Osteocyte (in vitro differentiated cells): ENCODE measurements at places on chromosomes 1 and 21. TPM values are rescaled to one million over a fixed set of nuclear protein-coding genes. Genes with fewer than 3 reads are reported as not detected.

DNA sequence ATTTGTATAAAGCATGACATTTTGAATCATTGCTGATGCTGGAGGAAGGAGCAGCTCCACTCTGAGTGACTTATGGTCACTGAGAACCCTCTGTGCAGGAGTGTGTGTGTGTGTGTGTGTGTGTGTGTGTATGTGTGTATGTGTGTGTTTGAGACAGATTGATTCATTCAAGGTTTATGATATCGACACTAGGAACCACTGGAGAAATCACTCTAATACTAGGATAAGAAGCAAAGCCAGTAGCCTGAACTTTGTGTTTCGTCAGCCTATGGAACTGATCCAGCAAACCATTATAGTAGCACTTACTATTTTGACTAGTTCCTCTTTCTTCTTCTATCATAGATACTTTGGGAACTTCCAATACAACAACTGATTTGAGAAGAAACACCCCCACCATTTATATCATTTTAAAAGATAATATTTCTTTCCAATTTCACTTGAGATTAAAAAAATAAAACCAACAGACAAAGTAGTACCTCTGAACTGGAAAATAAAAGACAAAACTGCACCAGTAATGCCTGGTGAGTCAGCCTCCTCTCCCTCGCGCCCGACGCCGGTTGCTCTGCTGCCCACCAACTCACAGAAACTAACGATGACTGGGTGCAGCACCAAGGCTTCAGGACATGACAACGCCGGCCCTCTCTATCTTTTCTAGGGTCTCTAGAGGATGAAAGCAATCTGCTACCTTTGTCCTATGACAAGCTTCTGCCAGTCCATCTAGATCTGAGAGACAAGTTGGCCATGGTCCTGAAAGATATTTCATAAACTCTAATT is 20.9 kb downstream of the SLAMF1 start:
- H3K36me3 ChIP-seq = no peaks in the 10 kb centered on the region
- DNase-seq = no peak
- H3K27ac ChIP-seq = no peak overlapping the region
- H3K4me1 ChIP-seq = no peaks in the 10 kb centered on the region

DNA sequence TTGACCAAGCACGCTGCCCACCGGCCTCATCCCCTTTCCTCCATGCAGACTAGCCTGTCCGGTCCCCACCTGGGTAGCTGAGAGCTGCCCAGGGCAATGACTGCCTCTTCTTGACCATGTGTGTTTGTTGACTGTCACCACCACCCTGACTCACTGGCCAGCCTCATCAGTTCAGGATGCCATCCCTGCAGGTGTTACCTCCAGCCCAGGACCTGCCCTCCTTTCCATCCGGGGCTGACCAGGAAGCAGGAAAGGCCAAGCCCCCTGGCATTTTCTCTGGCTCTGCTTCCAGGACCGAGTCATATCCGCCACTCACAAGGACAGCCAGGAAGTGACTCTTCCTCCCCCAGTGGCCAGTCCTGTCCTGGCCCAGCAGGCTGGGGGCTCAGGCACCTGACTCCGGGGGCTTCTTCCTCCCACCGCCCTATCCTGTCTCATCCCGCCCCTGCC is 17.1 kb downstream of the EPHA2 start:
- peaks cover 37% of the 10 kb centered on the region for H3K36me3 ChIP-seq
- H3K4me3 ChIP-seq = no peak overlapping the region
- no peak for DNase-seq
- H3K27me3 ChIP-seq = no peaks in the 10 kb centered on the region
- peaks cover 49% of the 10 kb centered on the region for H3K4me1 ChIP-seq
- H3K27ac ChIP-seq = peak overlapping the region; percentile 86

- H3K4me3 ChIP-seq = no peak overlapping the region
- H3K27ac ChIP-seq = peak overlapping the region; percentile 5
- DNase-seq = no peak
- H3K27me3 ChIP-seq = no peaks in the 10 kb centered on the region
- H3K4me1 ChIP-seq = peaks cover 48% of the 10 kb centered on the region
These were observed 13.3 kb downstream of the APCS start for GRCh38 chr1:159600894-159601293.

DNA sequence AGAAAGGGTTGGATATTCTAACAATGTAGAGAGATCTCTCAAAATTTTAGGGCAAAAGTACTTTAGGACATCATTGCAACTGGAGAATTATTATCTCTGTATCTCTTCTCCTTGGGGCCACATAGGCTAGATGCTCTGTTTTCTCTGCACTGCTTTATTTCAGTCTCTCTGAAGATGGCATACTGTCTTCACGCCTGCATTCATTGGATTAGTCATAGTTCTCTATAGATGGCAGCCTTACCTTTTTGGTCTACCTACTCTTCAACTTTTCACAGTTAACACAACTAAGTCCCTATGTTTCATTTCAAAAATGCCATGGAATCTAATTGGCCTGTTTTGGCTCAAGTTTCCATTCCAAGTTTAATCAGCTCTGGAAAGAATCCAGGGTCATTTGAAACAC is 1623.3 kb upstream of the B3GALT2 start:
- H3K27ac ChIP-seq = no peak overlapping the region
- H3K4me1 ChIP-seq = peaks cover 5% of the 10 kb centered on the region
- no peaks in the 10 kb centered on the region for H3K27me3 ChIP-seq
- H3K36me3 ChIP-seq = no peaks in the 10 kb centered on the region

- peaks cover 24% of the 10 kb centered on the region for H3K4me1 ChIP-seq
- peak within 1 kb of the TSS; percentile 83 for H3K4me3 ChIP-seq
- H3K27me3 ChIP-seq = peaks cover 19% of the 10 kb centered on the region
- no peaks in the 10 kb centered on the region for H3K36me3 ChIP-seq
- DNase-seq = peak; percentile 96
- peak within 1 kb of the TSS; percentile 90 for H3K27ac ChIP-seq
These were observed at the start of gene FBXO28 for GRCh38 chr1:224113918-224114786. Gene FBXO28 (plus strand): TSS chr1:224114111. CDS start chr1:224114130, 19 bp downstream.

GRCh38 chr1:31869449-31869848 is 53.6 kb upstream of the SPOCD1 start:
- peaks cover 7% of the 10 kb centered on the region for H3K27me3 ChIP-seq
- H3K4me1 ChIP-seq = no peaks in the 10 kb centered on the region
- no peak overlapping the region for H3K27ac ChIP-seq
- H3K4me3 ChIP-seq = no peak overlapping the region
- no peak for DNase-seq
- H3K36me3 ChIP-seq = peaks cover 4% of the 10 kb centered on the region

Gene IL20
- not detected in 2 replicates for total RNA-seq

- DNase-seq = no peak
- H3K4me3 ChIP-seq = no peak overlapping the region
- no peaks in the 10 kb centered on the region for H3K36me3 ChIP-seq
These were observed 32.5 kb upstream of the BCL10 start for GRCh38 chr1:85308833-85309350.

GRCh38 chr1:54237586-54237985 is 37.6 kb downstream of the MRPL37 start:
- no peaks in the 10 kb centered on the region for H3K27me3 ChIP-seq
- H3K36me3 ChIP-seq = peaks cover 21% of the 10 kb centered on the region
- H3K4me1 ChIP-seq = no peaks in the 10 kb centered on the region
- no peak for DNase-seq

DNA sequence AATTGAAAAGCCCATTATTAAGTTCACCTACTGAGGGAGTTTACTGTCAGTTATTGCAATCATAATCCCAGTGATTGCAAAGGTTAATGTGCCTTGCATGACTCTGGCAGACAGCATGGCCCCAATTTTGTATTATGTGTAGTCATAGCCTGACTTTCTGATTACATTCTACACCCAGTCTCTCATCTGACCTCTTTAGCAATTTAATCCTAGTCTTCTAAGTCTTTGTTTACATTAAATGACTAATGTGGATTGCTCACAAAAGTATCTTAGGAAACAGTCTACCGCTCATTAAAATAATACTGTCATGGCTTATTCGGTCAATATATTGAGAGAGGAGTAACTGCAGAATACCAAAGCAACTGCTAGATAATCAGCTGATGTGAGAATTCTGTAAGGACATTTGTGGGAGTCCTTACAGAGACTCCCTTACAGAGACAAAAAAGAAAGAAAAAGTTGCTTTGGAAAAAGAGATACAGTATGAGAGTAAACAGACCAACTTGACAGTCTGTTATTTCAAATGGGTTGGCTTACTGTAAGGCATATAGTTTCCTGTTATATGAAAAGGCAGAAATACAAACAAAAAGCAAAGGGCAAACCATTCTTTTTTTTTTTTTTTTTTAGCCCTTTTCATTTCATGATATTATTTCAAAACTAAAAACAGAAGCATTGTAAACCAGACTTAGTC is 42.8 kb downstream of the SMG7 start:
- H3K27me3 ChIP-seq = no peaks in the 10 kb centered on the region
- H3K4me3 ChIP-seq = no peak overlapping the region
- H3K27ac ChIP-seq = peak overlapping the region; percentile 76
- H3K4me1 ChIP-seq = peaks cover 20% of the 10 kb centered on the region

DNA sequence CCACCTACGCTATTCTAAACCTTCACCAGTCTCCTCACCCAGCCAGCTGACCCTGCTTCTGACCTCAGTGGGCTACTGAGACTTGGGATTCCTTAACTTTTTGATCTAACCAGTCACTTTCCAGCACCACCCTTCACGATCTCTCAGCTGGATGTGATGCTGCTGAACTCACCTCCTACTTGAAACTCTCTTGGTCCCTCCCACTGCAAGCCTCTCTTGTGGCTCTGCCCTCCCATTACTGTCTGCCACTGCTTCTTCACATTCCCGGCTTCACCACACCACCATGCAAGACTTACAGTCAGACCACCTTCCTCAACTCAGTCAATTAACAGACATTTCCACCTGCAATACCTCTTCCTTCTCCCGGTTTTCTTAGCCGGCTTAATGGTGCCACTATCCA is 6.3 kb downstream of the TAF5L start:
- no peaks in the 10 kb centered on the region for H3K36me3 ChIP-seq
- H3K4me1 ChIP-seq = peaks cover 27% of the 10 kb centered on the region
- DNase-seq = no peak
- H3K27ac ChIP-seq = no peak overlapping the region
- H3K4me3 ChIP-seq = no peak overlapping the region

Gene DAB1
- total RNA-seq = 0.21 and 0.27 TPM in 2 replicates

- H3K27ac ChIP-seq = no peak overlapping the region
- H3K36me3 ChIP-seq = no peaks in the 10 kb centered on the region
- peak overlapping the region; percentile 75 for H3K4me3 ChIP-seq
These were observed 587 bp downstream of the NKAIN1 start for GRCh38 chr1:31238986-31239613.

Gene DISP3
- total RNA-seq = 0.21 and 0.43 TPM in 2 replicates

Gene DNMT3L
- not detected in 2 replicates for total RNA-seq

- peak overlapping the region; percentile 78 for H3K27ac ChIP-seq
- peak overlapping the region; percentile 16 for H3K4me3 ChIP-seq
- H3K4me1 ChIP-seq = peaks cover 89% of the 10 kb centered on the region
- DNase-seq = peak; percentile 86
These were observed 12.1 kb downstream of the PLXNA2 start for GRCh38 chr1:208231881-208232661.

DNA sequence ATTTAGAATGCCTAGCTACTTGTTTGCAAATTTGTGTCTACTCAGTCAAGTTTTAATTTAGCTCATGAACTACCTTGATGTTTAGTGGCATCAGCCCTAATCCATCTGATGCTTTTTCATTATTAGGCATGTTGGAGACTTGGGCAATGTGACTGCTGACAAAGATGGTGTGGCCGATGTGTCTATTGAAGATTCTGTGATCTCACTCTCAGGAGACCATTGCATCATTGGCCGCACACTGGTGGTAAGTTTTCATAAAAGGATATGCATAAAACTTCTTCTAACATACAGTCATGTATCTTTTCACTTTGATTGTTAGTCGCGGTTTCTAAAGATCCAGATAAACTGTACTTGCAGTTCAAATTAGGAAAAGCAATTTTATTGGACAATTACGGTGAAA is 7.6 kb downstream of the SOD1 start:
- H3K36me3 ChIP-seq = peaks cover 46% of the 10 kb centered on the region
- no peak for DNase-seq
- peaks cover 37% of the 10 kb centered on the region for H3K4me1 ChIP-seq
- no peak overlapping the region for H3K4me3 ChIP-seq

Gene FMO2
- 0.24 and 0.94 TPM in 2 replicates for total RNA-seq

Gene CLCA2
- 0.13 TPM in 1 of 2 replicates, not detected in the other for total RNA-seq

DNA sequence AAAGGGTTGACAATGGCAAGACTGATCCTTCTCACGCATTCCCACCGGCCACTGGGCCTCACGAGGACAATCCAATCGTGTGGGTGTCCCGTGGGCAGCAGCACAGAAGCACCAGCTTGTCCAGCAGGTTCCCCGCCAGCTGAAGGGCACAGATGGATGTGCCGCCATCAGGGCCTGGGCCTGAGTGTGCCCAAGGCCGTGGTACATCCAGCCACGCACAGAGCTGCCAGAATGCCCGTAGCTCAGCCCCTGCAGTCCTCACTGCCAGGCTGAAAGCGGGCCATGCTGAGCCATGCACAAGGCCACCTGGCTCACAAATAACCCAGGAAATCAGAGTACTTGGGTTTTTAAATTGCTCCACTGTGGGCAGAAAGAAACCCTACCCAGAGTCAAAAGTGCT is 7.0 kb downstream of the NPHP4 start:
- H3K4me3 ChIP-seq = no peak overlapping the region
- peaks cover 2% of the 10 kb centered on the region for H3K4me1 ChIP-seq
- no peak for DNase-seq

GRCh38 chr1:37746806-37747205 is 18.1 kb downstream of the EPHA10 start:
- H3K4me3 ChIP-seq = no peak overlapping the region
- H3K4me1 ChIP-seq = no peaks in the 10 kb centered on the region
- H3K27ac ChIP-seq = no peak overlapping the region
- no peaks in the 10 kb centered on the region for H3K36me3 ChIP-seq
- peaks cover 29% of the 10 kb centered on the region for H3K27me3 ChIP-seq

Gene CLCA4
- not detected in 2 replicates for total RNA-seq

GRCh38 chr1:172085317-172085716 is 244.0 kb downstream of the DNM3 start:
- DNase-seq = no peak
- peak overlapping the region; percentile 62 for H3K27ac ChIP-seq
- no peak overlapping the region for H3K4me3 ChIP-seq
- no peaks in the 10 kb centered on the region for H3K36me3 ChIP-seq

GRCh38 chr21:17195351-17195750 is 317.5 kb upstream of the CXADR start:
- H3K27me3 ChIP-seq = peaks cover 23% of the 10 kb centered on the region
- no peak for DNase-seq
- H3K27ac ChIP-seq = no peak overlapping the region
- peaks cover 5% of the 10 kb centered on the region for H3K4me1 ChIP-seq
- no peaks in the 10 kb centered on the region for H3K36me3 ChIP-seq
- H3K4me3 ChIP-seq = no peak overlapping the region

Gene SH3D21
- 5.1 and 6.4 TPM in 2 replicates for total RNA-seq

GRCh38 chr21:36552434-36552785 is 72.5 kb upstream of the CLDN14 start:
- H3K27ac ChIP-seq = no peak overlapping the region
- H3K4me1 ChIP-seq = peaks cover 10% of the 10 kb centered on the region
- H3K27me3 ChIP-seq = peaks cover 45% of the 10 kb centered on the region
- no peak overlapping the region for H3K4me3 ChIP-seq
- H3K36me3 ChIP-seq = no peaks in the 10 kb centered on the region

Gene TSPEAR
- total RNA-seq = not detected in 2 replicates

DNA sequence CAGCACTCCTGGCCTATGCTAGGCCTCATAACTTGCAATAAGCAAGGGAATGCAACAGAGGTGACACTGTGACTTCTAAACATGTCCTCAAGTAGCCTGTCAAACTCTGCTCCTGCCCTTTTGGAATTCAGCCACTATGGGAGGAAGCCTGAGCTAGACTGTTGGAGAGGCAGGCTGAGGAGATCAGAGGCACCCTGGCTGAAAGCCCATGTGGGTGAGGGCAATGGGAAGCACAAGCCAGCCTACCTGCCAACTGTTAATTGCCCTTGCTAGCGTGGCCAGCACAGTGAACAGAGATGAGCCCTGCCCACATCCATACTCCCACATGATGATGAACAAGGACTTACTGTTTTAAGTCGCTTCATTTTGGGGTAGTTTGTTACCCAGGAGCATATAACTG is 17.7 kb downstream of the GNB1 start:
- H3K36me3 ChIP-seq = peaks cover 6% of the 10 kb centered on the region
- H3K27ac ChIP-seq = no peak overlapping the region
- no peaks in the 10 kb centered on the region for H3K27me3 ChIP-seq
- H3K4me1 ChIP-seq = peaks cover 33% of the 10 kb centered on the region

Gene LMOD1
- total RNA-seq = 15.1 and 15.9 TPM in 2 replicates

Gene ST6GALNAC5
- total RNA-seq = 2.6 and 3.7 TPM in 2 replicates

Gene OR2L5
- total RNA-seq = not detected in 2 replicates
